ENCODE measurements at places on chromosomes 12 and 14.

DNA sequence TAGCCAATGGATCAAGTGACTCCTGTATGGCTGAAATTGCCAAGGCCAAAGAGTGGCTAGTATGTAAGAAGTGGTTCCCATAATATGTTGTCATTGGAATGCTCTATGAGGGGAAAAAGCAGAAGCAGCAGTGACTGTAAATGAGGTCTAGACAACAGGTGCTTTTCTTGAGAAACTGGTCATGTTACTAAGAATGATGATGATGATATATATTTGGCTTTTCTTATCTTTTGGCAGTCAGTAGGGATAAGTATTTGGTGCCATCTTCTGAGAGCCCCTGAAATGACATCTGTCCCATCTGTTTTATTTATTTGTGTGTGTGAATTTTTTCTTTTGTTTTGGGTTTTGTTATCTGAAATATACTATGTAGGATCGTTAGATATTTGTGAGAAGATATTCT is 141.7 kb downstream of the SYT1 start:
- peak; percentile 3 for DNase-seq

DNA sequence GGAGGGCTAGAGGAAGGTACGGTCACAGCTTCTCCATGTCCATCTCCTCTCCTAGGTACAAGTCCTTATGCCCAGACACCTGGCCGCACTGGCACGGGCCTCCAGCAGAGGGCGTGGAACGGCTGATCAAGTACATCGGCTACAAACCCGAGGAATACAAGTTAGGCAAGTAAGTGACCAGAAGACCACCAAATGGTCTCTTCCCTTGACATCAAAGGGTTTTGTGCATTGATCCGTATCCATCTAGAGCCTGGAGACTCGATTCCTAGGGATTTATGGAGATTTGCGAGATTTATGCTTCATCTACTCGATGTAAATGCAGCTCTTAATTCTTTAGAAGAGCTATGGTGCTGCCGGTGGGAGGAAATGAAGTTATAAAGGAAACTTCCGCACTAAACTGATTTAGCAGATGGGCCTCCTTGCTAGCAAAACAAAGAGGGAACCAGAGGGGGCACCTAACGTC is 44.2 kb downstream of the KCTD10 start:
- peak; percentile 47 for DNase-seq

DNA sequence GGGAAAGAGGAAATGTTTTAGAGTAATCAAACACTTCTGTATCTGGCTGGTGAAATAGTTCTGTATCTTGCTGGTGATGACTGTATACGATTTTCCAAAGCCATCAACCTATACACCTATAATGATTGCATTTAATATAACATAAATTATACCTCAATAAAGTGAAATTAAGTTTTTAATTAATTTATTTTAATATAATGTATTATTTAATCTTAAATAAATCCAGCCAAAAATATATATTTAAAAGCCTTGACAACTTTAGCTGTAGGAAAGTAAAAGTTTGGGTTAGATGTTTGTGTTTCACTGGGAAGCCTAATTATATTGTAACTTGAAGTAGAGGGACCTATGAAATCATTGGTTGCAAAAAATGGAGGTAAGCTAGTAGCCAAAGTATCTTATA is 654.8 kb upstream of the MIS18BP1 start:
- no peak for DNase-seq

DNA sequence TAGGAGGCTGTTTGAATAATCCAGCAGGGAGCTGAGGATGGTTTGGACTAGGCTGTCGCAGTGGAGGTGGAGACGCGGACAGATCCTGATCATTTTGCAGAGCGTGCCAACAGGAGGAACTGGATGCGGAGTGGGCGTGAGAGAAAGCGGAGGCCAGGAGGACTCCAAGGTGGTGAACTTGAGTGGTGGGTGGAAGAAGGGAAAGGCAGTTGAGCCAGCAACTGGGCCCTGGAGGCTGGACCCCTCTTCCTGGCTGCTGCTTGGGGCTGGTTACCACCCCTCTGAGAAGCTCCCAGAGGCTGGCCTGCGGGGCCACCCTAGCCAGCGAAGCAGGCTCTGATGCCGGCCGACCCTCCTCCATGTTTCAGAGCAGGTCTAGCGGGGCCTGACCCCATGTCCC is 56.8 kb upstream of the KCNA1 start:
- DNase-seq: no peak

- peak; percentile 20 for DNase-seq
Observed at GRCh38 chr14:58298477-58299400, at the start of gene ARID4A. TSS of gene ARID4A (plus strand) at chr14:58298555. CDS start at chr14:58299855, 1,300 bp downstream.
